Endothelial cell of umbilical vein (primary cell): ENCODE measurements at places on chromosomes 1 and 21. TPM values are rescaled to one million over a fixed set of nuclear protein-coding genes. Genes with fewer than 3 reads are reported as not detected.
A peak's percentile ranks its signal among the peaks of the same experiment; 100 is the strongest.

CRP gene
- polyA plus RNA-seq = not detected in 2 replicates

DIPK1A gene
- polyA plus RNA-seq = 0.22 and 0.25 TPM in 2 replicates

DNA sequence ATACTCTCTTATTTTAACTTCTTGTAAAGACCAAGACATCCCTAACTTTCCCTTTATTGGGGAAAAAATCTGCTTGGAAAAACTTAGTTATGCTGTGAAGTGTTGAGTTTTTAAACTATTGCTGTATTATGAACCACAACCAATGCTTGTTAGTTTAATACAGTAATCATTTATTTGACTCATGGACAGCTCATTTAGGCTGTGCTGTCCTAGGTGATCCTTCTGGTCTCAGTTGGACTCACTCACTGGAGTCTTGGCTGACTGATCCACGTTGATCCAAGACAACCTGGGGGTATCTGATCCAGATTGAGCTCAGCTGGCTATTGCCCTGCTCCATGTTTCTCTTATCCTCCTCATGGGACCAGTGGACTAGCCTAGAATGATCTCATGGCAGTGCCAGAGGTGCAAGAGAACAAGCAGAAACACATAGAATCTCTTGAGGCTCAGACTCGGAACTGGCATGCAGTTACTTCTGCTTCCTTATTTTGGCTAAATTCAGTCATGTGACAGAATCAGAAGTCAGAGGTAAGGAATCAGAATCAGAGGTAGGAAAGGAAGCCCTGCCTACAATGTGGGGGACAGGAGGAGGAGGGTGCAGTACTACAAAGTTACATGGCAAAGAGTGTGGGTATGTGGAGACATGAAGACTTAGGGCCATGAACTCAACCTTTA is 156.5 kb downstream of the FGGY start:
- no peak for DNase-seq
- H3K4me1 ChIP-seq = peaks cover 6% of the 10 kb centered on the region
- H3K27ac ChIP-seq = no peak overlapping the region
- H3K27me3 ChIP-seq = no peaks in the 10 kb centered on the region
- no peak overlapping the region for H3K4me3 ChIP-seq
- H3K36me3 ChIP-seq = no peaks in the 10 kb centered on the region

DNA sequence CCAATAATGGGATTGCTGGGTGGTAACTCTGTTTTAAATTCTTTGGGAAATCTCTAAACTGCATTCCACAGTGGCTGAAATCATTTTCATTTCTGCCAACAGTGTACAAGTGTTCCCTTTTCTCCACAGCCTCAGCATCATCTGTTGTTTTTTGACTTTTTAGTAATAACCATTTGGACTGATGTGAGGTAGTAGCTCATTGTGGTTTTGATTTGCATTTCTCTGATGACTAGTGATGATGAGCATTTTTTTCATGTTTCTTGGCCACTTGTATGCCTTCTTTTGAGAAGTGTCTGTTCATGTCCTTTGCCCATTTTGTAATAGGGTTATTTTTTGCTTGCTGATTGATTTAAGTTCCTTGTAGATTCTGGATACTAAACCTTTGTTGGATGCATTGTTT is 131.9 kb upstream of the B3GALT2 start:
- no peak overlapping the region for H3K27ac ChIP-seq
- H3K27me3 ChIP-seq = no peaks in the 10 kb centered on the region
- H3K4me3 ChIP-seq = no peak overlapping the region
- H3K36me3 ChIP-seq = no peaks in the 10 kb centered on the region
- peaks cover 18% of the 10 kb centered on the region for H3K4me1 ChIP-seq

- H3K27me3 ChIP-seq = peaks cover 8% of the 10 kb centered on the region
- H3K4me3 ChIP-seq = no peak overlapping the region
- DNase-seq = no peak
- no peaks in the 10 kb centered on the region for H3K36me3 ChIP-seq
- H3K4me1 ChIP-seq = no peaks in the 10 kb centered on the region
Measured at GRCh38 chr1:116286541-116286971, 86.5 kb upstream of the ATP1A1 start.

GRCh38 chr1:35672116-35672515 is 30.8 kb upstream of the PSMB2 start:
- DNase-seq = no peak
- H3K4me3 ChIP-seq = no peak overlapping the region
- no peaks in the 10 kb centered on the region for H3K36me3 ChIP-seq
- H3K4me1 ChIP-seq = no peaks in the 10 kb centered on the region
- no peak overlapping the region for H3K27ac ChIP-seq

DNA sequence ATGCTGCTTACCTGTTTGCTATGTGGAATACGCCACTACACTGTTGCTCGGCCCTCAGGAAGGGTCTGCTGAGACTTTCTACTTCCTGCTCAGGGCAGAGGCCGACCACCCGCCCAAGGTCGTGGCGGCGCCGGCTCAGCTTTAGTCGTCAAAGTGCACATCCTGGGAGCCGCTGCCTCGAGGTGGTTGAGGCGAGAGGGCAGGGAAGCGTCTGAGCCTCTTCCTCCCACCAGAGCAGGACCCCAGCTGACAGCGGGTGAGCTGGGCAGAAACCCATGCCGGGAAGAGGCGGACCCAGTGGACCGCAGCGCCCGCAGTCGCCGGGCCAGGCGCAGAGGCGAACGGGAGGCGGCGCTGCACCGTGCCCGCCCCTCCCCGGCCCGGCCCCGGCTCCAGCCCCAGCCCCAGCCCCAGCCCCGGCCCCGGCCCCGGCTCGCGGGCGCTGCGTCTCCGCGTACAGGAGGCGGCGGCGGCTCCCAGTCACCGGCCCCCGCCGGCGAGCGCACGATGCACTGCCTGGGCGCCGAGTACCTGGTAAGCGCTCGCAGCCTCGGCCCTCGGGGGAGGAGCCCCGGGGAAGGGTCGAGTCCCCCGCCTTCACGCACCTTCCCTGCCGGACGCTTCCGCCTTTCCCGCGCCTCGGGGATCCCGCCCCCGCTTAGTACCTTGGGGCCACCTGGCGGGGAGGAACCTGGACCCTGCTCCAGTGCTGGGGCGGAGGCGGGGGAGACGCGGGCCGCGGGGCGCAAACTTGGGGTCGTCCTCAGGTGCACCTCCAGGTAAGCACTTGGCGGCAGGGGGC is at the start of gene SLC44A3:
Gene SLC44A3, plus strand, starts transcription at position 413 of the 802 bp plus-strand sequence. Its CDS starts 95 bp downstream, at position 508.
- peak within 1 kb of the TSS; percentile 51 for H3K4me3 ChIP-seq
- no peaks in the 10 kb centered on the region for H3K36me3 ChIP-seq
- DNase-seq = peak; percentile 33

DNA sequence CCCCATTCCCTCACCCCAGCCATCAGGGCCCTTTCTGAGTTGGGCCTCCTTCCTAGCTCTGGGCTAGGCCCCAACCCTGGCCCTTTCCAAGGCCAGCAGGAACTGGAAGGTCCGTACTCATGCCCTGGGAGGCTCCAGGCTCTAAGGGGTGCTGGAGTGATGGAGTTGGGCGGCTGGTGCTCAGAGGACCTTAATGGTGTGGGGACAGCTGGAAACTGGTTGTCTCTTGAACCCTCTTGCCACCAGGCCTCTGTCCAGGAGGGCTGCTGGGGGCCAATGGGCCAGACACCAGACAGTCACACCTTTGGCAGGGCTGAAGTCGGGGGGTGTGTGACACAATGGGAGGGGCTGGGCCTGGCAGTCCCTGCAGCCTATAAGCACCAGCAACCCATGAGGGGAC is 9.2 kb upstream of the PADI1 start:
- no peaks in the 10 kb centered on the region for H3K27me3 ChIP-seq
- no peak overlapping the region for H3K27ac ChIP-seq
- no peak for DNase-seq
- no peaks in the 10 kb centered on the region for H3K4me1 ChIP-seq
- no peaks in the 10 kb centered on the region for H3K36me3 ChIP-seq

DNA sequence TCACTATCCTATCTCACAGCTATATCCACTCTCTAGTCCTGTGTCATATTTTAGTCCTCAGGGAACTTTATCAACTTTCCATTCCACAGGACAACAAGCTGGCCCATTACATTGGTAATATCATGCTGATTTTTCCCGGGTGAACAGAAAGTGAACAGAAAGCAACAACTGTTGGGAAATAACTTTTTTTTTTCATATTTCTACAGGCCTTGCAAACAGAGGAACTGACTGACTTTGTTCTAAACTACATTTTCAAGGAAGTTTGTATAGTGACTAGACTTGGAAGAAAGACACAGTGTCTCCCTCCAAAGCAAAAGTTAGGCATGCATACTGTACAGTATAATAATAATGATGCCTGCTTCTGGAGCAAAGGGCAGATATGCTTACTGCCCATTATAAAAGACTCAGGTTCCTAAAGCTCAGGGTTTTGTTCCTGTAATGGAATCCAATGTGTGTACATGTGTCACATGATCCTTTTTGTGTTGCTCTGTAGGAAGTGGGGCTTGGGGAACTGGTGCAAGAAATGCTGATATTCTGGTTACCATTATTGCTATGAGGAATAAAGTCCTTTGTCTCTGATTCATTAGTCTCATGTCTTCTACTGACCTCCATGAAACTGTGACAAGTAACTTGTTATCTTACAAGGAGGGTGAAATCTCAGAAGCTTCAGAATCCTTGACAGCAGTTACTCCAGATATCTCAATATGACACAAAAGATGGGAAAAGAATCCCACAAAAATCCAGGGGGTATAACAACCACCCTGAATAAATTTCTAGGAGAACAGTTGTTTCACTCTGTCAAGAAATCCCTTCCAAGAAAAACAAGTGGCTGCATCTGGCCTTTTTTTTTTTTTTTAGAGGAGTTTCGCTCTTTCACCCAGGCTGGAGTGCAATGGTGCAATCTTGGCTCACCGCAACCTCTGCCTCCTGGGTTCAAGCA is 17.7 kb upstream of the NTPCR start:
- no peaks in the 10 kb centered on the region for H3K4me1 ChIP-seq
- no peaks in the 10 kb centered on the region for H3K36me3 ChIP-seq
- H3K4me3 ChIP-seq = no peak overlapping the region
- H3K27ac ChIP-seq = no peak overlapping the region
- DNase-seq = no peak

GRCh38 chr1:197422993-197423392 is 154.9 kb downstream of the CRB1 start:
- H3K4me3 ChIP-seq = no peak overlapping the region
- no peak overlapping the region for H3K27ac ChIP-seq
- no peaks in the 10 kb centered on the region for H3K4me1 ChIP-seq

DNA sequence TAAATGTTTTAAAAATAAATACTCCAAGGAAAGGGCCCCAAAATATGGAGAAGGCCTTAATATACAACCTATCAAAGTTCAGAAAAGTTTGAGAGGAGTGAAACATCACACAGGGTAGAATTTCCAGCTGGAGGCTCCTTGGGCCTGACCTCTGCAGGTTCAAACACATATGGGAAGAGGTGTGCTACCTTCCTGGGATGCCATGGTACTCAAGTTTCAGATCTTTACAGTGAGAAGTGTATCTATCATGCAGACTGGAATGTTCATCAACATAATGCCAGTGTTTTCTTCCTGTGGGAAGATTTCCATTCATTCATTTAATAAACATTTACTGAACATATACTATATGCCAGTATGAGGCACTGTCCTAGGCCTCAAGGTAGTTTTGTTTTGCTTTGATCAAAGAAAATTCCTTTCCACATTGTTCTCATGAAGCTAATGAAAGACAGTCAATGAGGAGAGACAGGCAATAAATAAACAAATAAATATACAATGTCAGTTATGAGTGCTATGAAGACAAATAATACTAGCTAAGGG is 14.6 kb upstream of the ADAR start:
- peaks cover 6% of the 10 kb centered on the region for H3K36me3 ChIP-seq
- no peak for DNase-seq
- H3K4me1 ChIP-seq = peaks cover 7% of the 10 kb centered on the region
- no peak overlapping the region for H3K4me3 ChIP-seq
- H3K27ac ChIP-seq = no peak overlapping the region

DNA sequence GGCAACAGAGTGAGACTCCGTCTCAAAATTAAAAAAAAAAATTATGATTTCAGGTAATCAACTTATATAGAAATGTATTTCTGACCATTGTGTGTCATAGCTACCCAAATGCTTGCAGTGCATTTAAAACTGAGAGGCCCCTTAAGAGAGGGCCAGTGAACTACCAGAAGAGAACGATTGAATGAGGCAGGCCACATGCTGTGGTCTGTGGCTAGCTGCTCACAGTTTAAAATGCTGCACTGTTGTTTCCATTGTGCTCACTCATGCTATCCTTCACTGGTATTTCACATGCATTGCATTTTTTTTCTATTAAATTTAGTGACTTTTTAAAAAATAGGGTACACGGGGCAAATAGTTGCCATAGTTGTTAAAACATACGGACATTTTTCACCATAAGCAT is 26.0 kb downstream of the CHML start:
- DNase-seq = no peak
- no peak overlapping the region for H3K4me3 ChIP-seq
- no peaks in the 10 kb centered on the region for H3K36me3 ChIP-seq
- H3K4me1 ChIP-seq = peaks cover 36% of the 10 kb centered on the region
- H3K27ac ChIP-seq = no peak overlapping the region
- H3K27me3 ChIP-seq = no peaks in the 10 kb centered on the region

DNA sequence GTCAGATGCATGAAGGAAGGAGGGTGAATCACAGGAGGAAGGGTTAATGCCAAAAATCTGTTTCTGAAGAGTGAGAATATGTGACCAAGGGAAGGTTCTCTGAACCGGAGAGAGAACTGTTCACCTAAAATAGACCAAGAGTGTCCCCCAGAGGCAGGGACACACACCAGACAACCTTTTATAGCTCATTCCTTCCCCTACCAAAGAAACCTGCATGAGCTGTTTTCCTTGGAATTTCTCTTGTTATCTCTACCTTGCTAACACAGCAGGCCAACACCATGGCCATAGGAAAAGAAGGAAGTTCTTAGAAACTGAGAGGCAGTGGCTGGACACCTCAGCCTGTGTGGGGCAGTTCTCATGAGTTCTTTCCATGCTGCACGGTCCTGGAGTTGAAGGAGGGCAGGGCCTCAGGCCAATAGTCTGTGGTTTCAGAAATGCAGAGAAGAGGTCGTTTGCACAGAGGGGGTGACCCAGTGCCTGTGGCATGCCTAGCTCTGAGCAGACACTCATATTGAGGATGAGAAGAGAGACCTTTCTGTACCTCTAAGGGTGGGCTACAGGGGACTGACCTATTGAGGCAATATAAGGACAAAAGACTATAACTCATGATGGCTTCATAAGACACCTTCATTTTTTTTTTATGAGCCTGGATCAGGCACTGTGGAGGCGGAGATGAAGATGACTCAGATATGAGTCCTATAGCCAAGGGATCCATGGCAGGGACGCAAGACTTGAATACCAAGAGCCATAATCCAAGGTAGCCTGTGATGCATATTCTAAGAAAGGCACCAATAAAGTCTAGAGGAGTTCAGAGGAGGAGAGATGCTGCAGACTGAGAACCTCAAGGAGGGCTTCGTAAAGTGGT is 39.4 kb downstream of the IGFN1 start:
- H3K4me3 ChIP-seq = no peak overlapping the region
- DNase-seq = no peak
